ENCODE measurements at places on chromosomes 4 and X. TPM values are rescaled to one million over a fixed set of nuclear protein-coding genes. Genes with fewer than 3 reads are reported as not detected.

DNA sequence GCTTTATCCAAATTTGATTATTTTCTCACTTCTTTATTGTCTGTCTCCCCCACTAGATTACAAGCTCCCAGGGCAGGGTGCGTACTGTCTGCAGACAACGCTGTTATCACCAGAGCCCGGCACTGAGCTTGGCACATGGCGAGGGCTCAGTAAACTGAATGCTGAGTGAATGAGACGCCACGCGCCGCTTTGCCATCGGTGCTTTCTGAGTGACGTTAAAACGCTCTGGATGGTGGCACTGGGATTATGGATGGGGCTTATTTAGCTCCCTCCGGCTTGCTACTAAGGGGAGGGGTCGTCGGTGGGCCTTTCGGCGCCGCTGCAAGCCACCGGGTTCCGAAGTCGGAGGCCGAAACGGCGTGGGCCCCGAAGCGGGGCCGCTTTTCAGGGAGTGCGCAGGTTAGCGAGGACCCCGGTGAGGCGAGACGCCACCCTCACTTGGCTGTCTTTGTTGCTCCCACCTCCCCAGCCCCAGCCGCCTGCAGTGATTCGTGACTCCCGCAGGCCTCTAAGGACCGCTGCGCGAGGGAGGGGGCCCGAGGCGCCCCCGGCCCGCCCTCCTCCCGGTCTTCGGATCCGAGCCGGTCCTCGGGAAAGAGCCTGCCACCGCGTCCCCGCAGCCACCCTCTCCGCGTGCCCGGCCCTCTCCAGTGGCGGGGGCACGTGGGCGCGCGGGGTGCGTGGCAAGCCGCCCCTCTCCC, 569 bp upstream of the FHL1 start:
- peak; percentile 64 for DNase-seq

DNA sequence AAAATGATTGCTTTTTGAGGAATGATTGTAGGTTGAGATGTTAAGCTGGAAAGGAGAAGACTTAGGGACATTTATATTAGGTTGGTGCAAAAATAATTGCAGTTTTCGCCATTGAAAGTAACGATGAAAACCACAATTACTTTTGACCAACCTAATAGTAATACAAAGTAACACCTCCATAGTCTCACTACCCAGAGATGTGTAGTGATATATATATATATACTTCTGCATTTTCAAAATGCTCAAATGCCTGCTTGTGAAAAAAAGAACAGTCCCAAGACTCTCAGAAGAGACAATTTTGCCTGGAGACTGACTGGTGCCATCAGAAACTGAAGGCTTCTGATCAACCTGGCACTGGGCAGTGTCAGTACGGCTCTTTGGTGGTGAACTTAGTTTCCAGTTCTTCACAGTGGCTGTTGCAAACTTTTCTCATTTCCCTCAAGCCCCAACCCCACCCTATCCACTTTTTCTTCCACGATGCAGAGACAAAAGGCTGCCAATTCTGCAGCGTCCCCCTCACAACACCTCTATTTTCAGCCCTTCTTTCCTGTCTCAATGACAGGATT, 35.1 kb upstream of the TAPT1 start:
- no peak for DNase-seq

DNA sequence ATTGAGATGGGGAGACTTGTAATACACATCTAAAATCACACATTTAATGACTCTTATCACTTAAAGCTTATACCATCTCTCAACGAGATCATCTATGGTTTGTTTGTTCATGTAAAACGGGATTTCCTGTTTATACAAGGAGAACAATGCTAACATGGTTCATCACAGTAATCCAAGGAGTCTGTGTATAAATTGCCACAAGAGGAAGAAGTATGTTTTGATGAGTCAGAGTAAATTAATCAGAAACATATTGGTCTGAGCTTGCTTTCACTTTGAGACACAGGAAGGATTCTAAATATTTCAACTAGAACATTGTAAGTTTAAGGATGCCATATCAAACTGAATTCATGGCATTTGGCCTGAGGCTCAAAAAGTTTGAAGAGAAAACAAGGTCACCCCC, 594.1 kb downstream of the GLUD2 start:
- DNase-seq: no peak

The MAGEA2 gene
- not detected for polyA plus RNA-seq

- DNase-seq: no peak
Observed at GRCh38 chrX:154819771-154820341, 14.6 kb upstream of the MPP1 start.

- no peak for DNase-seq
Observed at GRCh38 chr4:8495803-8496202, 55.2 kb downstream of the TRMT44 start.

The TNMD gene
- polyA plus RNA-seq: not detected

DNA sequence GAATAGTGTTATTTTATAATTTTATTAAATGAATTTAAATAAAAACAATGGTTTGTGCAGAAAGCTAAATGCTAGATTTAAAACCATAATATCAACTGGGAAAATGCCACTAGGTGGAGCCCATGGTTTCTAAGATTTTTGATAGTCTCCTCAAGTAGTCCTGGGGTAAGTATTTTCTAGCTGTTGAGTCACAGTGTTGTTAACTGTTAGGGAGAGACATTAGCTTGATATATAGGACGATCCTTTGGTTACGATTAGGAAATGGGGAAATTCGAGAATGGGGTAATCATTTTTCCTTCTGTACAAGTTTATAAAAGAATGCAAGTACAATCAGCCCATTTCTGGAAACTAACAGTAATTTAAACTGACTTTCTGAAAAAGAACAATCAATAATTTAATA, 378.4 kb downstream of the ANKRD50 start:
- DNase-seq: no peak

DNA sequence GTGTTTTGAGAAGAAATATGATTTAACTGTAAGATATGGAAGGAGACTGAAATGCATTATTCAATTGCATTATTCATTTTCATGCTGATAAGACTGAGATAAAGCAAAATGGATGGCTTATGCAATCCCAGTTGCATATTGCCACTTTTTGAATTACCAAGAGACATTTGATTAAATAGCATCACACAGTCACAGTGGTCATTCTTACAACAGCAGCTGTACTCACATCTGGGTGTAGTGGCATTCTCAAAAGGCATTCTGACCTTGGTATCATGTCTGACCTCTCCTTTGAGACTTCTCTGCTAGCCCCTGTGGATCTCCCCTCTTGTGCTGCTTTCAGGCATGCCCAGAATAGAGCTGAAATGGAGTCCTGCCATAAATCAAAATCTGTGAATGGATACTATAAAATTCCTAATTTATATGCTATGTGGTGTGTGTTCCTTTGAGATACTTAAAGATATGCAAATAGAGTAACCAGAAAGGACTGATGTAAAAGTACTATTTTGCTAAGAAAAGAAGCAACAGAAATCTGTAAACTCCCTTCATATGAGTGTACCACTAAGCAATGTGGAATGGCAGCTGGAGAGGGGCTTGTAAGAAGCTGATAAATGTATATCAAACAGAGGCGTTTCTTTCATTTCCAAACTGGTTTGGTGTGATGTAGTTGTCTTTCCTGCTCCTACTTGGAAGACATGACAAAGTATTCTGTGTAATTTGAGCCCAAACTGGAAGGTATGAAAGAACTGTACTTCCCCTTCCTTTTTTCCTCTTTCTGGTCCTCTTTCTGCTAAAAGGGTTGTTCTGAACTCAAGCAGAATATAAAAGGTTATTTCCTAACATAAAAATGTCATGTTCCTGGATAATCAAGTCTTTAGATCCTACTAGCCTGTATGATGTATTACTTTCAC, 25.4 kb upstream of the METAP1 start:
- DNase-seq: no peak

- no peak for DNase-seq
Observed at GRCh38 chr4:5638976-5639375, 69.4 kb downstream of the EVC2 start.

The SULT1E1 gene
- 0.68 TPM for polyA plus RNA-seq

- DNase-seq: no peak
Observed at GRCh38 chrX:99588936-99589335, 821.1 kb downstream of the PCDH19 start.
